Aorta (tissue), 5 donors: ENCODE measurements at places on chromosomes 2 and 18.

GRCh38 chr2:99421469-99421868, 68.3 kb downstream of the REV1 start:
- H3K4me1 ChIP-seq, result peaks cover 6% of the 10 kb centered on the region
- H3K27ac ChIP-seq, result no peak overlapping the region
- DNase-seq, result no peak
- peaks cover 9% of the 10 kb centered on the region for H3K36me3 ChIP-seq
- H3K4me3 ChIP-seq, result no peak overlapping the region

DNA sequence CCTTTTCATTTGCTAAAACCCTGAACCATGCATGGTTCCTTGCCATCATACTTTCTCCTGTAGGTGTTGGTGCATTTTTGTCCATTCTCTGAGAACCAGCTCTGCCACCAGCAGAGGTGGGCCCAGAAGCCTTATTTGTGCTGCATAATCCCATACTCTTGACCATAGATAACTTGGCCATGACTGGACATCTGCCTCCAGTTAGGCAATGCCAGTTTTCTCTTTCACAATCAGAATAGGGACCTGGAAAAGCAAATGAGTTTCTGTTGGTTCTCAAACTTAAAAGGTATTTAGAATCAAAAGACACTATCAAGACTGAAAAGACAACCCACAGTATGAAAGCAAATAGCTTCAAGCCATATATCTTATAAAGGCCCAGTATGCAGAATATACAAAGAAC, 167.3 kb downstream of the MAIP1 start:
- H3K4me1 ChIP-seq, result no peaks in the 10 kb centered on the region
- DNase-seq, result no peak
- no peaks in the 10 kb centered on the region for H3K27me3 ChIP-seq
- no peak overlapping the region for H3K4me3 ChIP-seq

GRCh38 chr18:11871501-11871900, 20.3 kb downstream of the CHMP1B start:
- H3K27ac ChIP-seq, result no peak overlapping the region
- DNase-seq, result no peak
- no peak overlapping the region for H3K4me3 ChIP-seq
- no peaks in the 10 kb centered on the region for H3K36me3 ChIP-seq

DNA sequence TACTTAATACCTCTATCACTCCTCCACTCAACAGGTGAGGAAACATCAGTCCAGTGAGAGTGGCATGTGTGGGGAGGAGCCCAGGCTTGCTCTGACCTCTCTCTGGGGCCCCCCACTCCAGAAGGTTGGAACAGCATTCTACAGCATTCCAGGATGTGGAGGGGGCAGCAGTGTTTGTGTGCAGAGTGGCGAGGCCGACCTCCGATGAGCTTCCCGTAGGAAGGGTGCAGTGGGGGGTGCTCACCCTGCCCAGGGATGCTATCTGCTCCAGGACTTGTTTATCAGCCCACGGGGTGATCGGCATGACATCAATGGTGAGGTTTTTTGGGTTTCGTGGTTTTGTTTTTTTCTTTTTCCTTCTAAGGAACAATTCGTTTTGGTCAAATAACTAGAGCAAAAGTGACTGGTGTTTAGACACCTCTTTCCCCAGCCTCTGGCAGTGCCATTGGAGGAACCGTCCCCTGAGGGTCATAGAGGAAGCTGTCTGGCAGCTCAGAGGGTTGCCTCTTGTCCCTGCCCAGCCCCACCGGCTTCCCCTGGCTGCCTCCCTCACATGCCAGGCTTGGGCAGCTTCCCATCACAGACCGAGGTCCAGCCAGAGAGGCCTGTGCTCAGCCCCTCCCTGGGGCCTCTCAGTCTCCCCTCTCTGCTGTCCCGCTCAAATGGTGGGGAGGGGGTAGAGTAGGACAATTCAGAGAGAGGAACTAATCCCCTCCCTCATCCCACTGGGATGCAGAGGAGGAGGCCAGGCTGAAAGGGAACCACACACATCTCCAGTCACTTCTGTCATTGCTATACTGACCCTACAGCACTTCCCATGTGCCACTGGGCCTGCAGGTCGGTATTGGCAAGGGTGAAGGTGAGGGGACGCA, 96.5 kb downstream of the ZFP36L2 start:
- no peak overlapping the region for H3K4me3 ChIP-seq
- no peaks in the 10 kb centered on the region for H3K27me3 ChIP-seq
- no peak for DNase-seq
- H3K36me3 ChIP-seq, result no peaks in the 10 kb centered on the region

- no peak overlapping the region for H3K27ac ChIP-seq
- H3K4me3 ChIP-seq, result no peak overlapping the region
Observed at GRCh38 chr2:232142049-232142448, 180.5 kb downstream of the DIS3L2 start.
